Epithelial cell of alveolus of lung (primary cell): ENCODE measurements at places on chromosomes 16 and 17. TPM values are rescaled to one million over a fixed set of nuclear protein-coding genes. Genes with fewer than 3 reads are reported as not detected.

ACSM5 gene
- total RNA-seq = 0.16 TPM in 1 of 2 replicates, not detected in the other

SCGB1C2 gene
- not detected in 2 replicates for total RNA-seq

KCNH4 gene
- total RNA-seq = not detected in 2 replicates

SLC13A2 gene
- total RNA-seq = not detected in 2 replicates

EVPLL gene
- total RNA-seq = 0.08 TPM in 1 of 2 replicates, not detected in the other

TNS4 gene
- 1.7 and 7.9 TPM in 2 replicates for total RNA-seq

ABCC12 gene
- total RNA-seq = not detected in 2 replicates

ELMO3 gene
- 1.4 and 2.3 TPM in 2 replicates for total RNA-seq

CDRT15 gene
- not detected in 2 replicates for total RNA-seq

TXNDC17 gene
- 148 and 248 TPM in 2 replicates for total RNA-seq

NOMO2 gene
- total RNA-seq = 41.0 and 161 TPM in 2 replicates

LRRC3C gene
- not detected in 2 replicates for total RNA-seq

PRSS27 gene
- total RNA-seq = 0.13 and 4.7 TPM in 2 replicates

AIPL1 gene
- not detected in 2 replicates for total RNA-seq

PDE6G gene
- total RNA-seq = 1.4 TPM in 1 of 2 replicates, not detected in the other

RPH3AL gene
- 0.80 and 3.0 TPM in 2 replicates for total RNA-seq

PFN1 gene
- total RNA-seq = 668 and 1,703 TPM in 2 replicates

NPB gene
- total RNA-seq = 0.26 and 0.48 TPM in 2 replicates

RNF222 gene
- not detected in 2 replicates for total RNA-seq

KRTAP4-6 gene
- total RNA-seq = not detected in 2 replicates

TTYH2 gene
- 5.0 and 6.0 TPM in 2 replicates for total RNA-seq

ADGRG3 gene
- not detected in 2 replicates for total RNA-seq

ABCC11 gene
- total RNA-seq = not detected in 2 replicates

TBC1D3B gene
- 1.9 TPM in 1 of 2 replicates, not detected in the other for total RNA-seq

BIRC5 gene
- 20.0 and 72.0 TPM in 2 replicates for total RNA-seq
